Heart right ventricle (tissue), 16 donors: ENCODE measurements at places on chromosomes 4 and X. TPM values are rescaled to one million over a fixed set of nuclear protein-coding genes. Genes with fewer than 3 reads are reported as not detected.

The GNRHR gene
- not detected for total RNA-seq

The GUCY1B1 gene
- 26.0 TPM for total RNA-seq

The VSIG4 gene
- 4.4 TPM for total RNA-seq

The GYPE gene
- 0.72 TPM for total RNA-seq

The ZNF630 gene
- 2.8 TPM for total RNA-seq

The SORBS2 gene
- total RNA-seq = 1,023 TPM

The VCX3A gene
- total RNA-seq = not detected

The SPANXN5 gene
- not detected for total RNA-seq

The GAB3 gene
- 23.4 TPM for total RNA-seq
